ENCODE measurements at places on chromosomes 7 and 10.

DNA sequence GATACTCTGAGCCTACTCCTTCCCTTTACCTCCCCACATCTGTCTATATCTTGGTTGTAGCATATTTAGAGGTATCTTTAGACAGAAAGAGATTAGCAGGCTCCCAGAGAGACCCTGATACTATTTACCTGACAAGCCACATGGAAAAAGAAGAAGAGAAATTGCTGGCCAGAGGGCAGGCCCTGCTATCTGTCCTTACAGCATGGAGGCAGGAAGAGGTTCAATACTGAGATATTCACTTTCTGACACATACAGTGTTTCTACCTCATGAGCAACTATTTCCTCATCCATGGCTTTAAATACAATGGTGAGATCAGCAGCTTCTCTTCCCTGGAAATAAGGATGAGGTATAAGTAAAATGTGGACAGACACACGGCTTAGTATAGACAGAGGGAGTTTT is 33.9 kb upstream of the TSPAN13 start:
- no peak for DNase-seq

GRCh38 chr7:12315049-12315448 is 88.6 kb downstream of the VWDE start:
- DNase-seq, result no peak

- no peak for DNase-seq
Observed at GRCh38 chr7:40098810-40099209, 35.6 kb downstream of the MPLKIP start.

DNA sequence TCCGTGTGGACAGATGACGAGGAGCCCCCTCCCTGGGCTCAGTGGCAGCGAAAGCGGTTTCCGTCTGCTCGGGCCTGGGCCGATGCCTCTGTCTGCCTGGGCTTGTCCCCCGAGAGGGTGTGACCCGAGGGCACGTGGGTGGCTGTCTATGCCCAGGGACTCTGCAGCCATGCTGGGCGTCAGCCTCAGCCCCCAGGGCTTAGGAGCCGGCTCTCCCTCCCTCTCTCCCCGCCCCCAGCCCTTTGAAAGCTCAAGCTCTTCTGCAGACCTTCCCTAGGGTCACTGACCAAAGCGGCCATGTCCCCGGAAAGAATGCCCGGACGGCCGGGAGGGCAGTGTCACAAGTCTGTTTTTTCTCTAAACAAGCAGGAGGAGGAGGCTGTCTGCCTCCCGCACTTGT is 7.1 kb downstream of the MICALL2 start:
- DNase-seq, result no peak

DNA sequence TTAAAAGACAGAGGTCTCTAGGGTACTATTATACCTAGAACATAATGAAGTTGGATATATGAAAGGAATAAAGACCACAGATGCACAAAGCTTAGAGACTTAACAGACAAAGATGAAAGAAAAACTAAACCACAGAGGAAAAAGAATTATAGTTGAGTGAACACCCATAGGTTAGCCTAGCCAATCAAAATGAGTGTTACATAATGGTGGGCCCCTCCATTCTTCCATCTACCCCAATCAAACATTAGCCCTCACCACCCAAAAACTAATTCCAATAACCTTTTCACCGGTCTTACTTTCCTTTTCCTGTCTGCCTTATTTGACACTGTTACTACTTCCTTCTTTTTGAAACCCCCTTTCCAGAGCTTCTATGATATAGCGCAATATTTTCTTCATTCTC is 130.1 kb downstream of the ELMO1 start:
- DNase-seq, result no peak

DNA sequence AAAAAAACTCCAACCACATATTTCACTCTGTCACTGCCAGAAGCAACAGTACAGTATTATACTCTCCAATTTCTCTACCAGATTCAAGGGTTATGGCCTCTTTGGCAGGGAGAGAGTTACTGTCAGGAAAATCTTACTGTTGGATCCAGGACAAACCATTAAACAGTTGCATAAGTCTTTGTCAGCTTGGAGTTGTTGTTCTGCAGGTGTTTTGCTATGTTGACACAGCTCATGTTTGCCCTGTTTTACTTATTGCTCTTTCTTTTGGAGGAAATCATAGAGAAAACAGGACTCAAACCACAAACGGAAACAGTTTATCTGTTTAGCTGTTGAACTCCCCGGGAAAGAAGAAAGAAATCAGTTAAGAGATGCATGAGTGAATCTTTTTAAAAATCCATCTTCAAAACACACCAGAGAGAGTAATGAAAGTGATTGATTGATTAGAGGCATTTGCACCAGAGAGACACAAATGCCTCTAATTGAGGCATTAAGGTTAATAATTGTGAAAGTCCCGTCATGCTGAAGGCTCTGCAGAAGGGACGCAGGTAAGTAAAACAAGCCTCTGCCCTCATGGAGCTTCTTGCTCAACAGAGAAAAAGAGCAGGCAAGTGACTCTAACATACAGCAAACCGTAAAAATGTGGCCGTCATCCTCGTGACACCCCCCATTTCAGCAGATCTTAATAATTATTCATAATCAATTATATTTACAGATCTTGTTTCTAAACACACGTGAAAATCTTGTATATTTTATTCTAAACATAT is 38.7 kb upstream of the ARHGAP21 start:
- DNase-seq, result no peak

- DNase-seq, result no peak
Observed at GRCh38 chr10:129520440-129521080, 53.5 kb downstream of the MGMT start.

DNA sequence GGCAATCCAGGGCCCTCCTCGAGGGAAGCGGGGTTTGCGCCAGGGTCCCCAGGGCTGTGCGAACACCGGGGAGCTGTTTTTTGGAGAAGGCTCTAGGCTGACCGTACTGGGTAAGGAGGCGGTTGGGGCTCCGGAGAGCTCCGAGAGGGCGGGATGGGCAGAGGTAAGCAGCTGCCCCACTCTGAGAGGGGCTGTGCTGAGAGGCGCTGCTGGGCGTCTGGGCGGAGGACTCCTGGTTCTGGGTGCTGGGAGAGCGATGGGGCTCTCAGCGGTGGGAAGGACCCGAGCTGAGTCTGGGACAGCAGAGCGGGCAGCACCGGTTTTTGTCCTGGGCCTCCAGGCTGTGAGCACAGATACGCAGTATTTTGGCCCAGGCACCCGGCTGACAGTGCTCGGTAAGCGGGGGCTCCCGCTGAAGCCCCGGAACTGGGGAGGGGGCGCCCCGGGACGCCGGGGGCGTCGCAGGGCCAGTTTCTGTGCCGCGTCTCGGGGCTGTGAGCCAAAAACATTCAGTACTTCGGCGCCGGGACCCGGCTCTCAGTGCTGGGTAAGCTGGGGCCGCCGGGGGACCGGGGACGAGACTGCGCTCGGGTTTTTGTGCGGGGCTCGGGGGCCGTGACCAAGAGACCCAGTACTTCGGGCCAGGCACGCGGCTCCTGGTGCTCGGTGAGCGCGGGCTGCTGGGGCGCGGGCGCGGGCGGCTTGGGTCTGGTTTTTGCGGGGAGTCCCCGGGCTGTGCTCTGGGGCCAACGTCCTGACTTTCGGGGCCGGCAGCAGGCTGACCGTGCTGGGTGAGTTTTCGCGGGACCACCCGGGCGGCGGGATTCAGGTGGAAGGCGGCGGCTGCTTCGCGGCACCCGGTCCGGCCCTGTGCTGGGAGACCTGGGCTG is 26.0 kb downstream of the PRSS2 start:
- no peak for DNase-seq

DNA sequence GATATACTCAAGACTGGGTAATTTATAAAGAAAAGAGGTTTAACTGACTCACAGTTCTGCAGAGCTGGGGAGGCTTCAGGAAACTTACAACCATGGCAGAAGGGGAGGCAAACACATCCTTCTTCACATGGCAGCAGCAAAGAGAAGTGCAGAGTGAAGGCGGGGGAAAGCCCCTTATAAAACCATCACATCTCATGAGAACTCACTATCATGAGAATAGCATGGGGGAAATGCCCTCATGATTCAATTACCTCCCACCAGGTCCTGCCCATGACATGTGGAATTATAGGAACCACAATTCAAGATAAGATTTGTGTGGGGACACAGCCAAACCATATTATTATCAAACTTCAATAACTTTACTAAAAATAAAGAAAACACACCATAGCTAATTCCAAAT is 30.4 kb upstream of the JAZF1 start:
- no peak for DNase-seq

DNA sequence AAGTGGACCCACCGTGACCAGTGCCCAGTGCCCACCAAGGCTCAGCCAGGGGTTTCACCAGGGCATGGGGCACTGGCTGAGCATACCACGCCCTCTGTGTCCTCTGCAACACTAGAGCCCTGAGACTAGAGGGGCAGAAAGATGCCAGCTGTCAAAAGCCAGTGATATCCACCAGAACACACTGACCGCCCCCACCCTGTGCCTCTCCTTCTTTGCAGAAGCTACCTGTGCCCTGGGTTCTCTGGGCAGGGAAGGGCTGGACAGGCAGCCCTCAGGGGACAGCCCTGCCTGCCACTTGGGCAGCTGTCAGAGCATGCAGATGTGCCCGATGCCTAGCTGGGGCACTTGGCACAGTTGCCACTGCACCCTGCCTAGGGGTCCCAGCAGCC is 494 bp downstream of the VSIR start:
- no peak for DNase-seq

DNA sequence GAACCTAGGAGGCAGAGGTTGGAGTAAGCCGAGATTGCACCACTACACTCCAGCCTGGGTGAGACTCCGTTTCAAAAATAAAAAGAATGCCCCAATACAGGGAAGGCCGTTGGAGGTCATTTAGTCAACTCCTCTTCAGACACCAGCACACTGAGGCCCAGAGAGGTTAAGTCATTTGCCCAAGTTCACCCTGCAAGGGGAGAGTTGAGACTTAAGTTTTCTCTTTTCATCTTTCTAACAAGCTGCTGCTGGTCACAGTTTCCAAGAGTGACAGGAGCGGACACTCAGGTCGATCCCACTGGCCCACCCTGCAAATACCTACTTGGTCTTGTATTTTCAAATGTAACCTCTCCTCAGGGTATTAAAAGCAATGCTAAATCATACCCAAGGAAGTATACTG is 30.4 kb upstream of the VCL start:
- no peak for DNase-seq

- no peak for DNase-seq
Observed at GRCh38 chr7:130365511-130366441, 14.5 kb upstream of the CPA1 start.

GRCh38 chr10:122419876-122420623 is 34.4 kb upstream of the ARMS2 start:
- DNase-seq, result no peak

GRCh38 chr7:16918288-16918895 is 36.6 kb upstream of the AGR3 start:
- DNase-seq, result no peak

GRCh38 chr7:72316148-72316547 is 96.0 kb downstream of the CALN1 start:
- no peak for DNase-seq

- DNase-seq, result no peak
Observed at GRCh38 chr7:3067193-3067592, 23.5 kb upstream of the CARD11 start.

GRCh38 chr7:112064627-112065385 is 141.4 kb downstream of the DOCK4 start:
- no peak for DNase-seq

DNA sequence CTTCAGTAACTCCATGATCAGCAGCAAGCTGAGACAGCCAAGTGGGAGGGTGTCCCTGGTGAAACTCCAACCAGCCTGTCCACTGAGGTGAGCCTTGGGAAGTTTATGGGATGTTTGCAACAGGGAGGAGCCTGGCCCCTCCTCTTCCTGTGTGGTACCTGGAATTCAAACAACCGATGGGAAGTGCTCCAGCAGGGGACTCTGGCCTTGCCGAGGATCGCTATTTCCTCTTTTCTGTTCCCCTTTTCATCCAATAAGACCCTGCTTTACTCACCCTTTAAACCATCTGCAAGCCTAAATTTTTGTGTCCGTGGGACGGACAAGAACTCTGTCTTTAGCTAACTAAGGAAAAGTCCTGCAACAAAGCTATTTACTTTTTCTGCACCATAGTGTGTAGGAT is 491.1 kb upstream of the ZMIZ1 start:
- DNase-seq, result no peak

DNA sequence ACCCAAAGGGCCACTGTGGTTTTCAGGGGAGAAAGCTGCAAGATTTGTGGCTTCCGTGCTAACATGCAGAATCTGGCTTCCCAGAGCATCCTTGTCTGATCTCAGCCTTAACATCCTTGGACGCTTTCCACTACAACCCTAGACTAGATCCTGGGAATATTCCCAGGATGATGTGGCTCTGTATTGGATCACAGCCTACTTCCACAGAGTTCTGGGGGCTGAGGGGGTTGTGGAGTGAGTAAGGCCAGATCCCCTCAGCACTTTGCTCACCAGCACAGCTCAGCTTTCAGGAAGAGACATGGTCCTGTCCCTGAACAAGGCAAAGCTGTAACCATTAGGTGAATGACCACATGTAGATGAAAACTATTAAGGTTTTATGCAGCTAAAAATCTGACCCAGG is 241.3 kb upstream of the MYO3A start:
- no peak for DNase-seq

DNA sequence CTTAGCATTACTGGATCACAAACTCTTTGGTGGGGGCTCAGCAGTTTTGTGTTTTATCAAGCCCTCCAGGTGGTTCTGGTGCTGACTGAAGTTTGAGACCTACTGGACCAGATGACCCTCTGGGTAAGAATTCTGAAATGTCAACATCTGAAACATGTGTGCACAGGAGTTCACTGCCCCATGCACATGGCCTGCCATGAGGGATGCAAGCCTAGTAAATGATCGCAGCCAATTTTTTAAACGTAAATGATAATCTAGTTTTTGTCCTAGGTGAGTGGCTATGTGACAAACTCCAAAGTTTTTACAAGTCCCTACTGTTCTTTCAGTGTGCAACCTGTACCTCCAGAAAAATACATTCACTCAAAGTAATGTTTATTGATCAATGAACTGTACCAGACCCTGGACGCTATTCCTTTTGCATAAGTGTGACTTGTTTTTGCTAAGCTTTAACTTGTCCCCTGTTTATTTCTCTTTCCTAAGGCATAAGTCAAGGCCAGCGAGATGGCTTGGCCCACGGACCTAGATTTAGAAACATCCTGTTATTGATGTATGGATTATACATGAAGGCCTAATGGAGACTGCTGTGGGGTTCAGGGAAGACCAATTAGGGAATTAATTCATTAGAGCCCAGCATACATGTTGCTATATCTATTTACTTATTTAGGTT is 531.1 kb downstream of the LRMDA start:
- DNase-seq, result no peak

DNA sequence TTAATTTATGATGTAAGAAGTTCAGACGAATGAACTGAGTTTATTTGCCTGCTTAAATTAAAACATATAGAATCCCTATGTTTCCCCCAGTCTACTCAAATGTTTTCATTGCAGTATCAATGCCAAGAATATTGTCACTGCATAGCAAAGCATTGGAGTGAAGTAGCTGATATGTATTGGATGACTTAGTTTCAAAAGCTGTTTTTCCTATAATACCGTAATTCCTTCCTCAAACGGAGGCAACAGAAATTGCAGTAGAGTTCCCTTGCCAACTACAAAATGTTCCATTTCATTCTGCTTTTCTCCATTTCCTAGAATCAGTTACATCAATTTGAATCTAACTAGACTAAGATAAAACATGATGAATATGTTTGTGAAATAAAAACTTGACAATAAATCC is 174.1 kb downstream of the CNTNAP2 start:
- DNase-seq, result no peak

- DNase-seq, result no peak
Observed at GRCh38 chr7:124881981-124882380, 47.6 kb downstream of the POT1 start.

GRCh38 chr7:31082017-31082416 is 29.9 kb downstream of the ADCYAP1R1 start:
- DNase-seq, result no peak
